CD8-positive, alpha-beta memory T cell (primary cell): ENCODE measurements at places on chromosomes 7 and 10.

- DNase-seq: no peak
Measured at GRCh38 chr10:42954766-42955492, 121.9 kb upstream of the RET start.

DNA sequence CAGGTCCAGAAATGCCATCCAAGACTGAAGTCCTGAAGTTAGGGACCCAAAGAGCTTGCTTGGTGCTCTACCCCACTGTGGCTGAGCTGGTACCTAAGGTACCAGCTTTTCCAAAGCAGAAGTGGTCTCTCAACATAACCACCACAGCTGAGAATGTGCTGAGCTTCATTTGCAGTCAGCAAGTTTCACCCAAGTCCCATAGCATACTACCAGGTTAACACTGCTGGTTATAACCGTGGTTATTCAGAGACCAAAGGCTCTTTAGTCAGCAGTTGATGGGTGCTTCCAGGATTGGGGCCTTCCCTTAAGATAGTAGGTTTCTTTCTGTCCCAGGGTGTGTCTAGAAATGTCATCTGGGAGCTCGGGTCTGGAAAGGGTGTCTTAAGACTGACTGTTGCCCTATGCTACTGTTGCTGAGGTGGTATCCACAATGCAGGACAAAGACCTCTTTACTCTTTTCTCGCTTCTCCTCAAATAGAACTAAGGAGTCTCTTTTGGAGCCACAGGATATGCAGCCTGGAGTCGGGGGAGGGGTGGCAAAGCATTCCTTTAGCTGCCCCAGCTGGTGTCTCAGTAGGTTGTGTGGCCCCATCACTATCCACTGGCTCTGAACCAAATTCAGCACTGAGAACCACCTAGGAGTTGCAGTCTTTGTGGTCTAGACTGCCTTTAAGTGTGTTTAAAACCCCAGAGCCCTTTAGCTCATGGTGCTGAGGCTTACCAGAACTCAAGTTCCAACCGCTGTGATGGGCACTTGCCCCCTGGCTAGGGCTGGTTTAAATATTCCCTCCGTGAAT is 354.9 kb upstream of the SEMA3C start:
- no peak for DNase-seq

- no peak for DNase-seq
Measured at GRCh38 chr7:45643630-45644029, 69.5 kb downstream of the ADCY1 start.

DNA sequence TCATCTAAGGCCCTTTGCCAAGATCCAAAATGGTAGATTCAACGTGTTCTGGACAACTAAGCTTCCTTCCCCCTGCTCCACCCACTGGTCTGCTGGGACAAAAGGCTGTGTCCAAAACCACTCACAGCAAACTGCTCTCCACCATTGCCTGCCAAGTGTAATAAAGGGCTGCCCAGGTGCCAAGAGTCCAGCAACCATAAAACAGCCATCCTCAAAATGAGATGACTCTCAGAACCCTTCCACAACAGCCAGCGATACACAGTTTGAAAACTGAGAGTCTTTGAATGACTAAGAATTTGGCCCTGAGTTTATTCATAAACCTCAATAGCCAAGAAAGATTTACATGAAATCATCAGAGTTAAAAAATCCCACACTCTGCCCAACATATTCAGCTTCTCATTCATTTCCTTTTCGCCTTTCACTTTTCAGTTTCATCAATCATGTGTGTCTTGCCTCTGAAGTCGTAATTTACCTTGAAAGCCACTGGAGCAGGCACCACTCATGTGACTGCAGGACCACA is 658.1 kb upstream of the MGMT start:
- DNase-seq: no peak

GRCh38 chr7:122148878-122149277 is 4.8 kb upstream of the AASS start:
- no peak for DNase-seq
